ENCODE measurements at places on chromosomes 11 and 22.

- DNase-seq, result no peak
These were observed 19.6 kb upstream of the C11orf96 start for GRCh38 chr11:43922744-43923405.

DNA sequence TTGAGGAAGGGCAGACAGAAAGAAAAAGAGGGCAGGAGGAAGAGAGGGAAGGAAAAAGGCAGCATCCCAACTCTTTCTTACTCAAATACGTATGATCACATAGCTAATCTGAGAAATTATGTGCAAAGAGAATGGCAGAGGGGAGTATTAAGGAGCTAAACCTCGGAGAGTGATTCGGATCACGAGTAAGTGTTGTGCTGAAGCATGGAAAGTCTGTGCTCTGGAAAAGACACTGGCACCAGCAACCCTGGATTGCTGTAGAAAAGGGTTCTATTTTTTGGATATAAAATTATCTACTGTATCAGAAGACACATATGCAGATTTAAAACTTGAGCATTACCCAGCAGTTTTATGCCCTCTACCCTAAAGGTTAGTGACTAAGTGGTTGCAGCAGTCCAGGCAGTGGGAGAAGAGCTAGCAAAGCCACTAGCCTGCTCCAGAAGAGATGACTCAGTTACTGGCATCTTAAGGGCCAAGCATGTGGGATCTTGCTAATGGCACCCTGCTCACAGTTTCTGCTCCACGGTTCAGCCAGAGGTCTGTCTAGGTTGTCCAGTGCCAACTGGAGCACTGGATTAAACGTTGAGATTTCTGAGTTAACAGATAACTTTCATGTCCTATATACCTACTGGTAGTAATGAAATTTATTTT, 151.7 kb downstream of the SWAP70 start:
- DNase-seq, result no peak

DNA sequence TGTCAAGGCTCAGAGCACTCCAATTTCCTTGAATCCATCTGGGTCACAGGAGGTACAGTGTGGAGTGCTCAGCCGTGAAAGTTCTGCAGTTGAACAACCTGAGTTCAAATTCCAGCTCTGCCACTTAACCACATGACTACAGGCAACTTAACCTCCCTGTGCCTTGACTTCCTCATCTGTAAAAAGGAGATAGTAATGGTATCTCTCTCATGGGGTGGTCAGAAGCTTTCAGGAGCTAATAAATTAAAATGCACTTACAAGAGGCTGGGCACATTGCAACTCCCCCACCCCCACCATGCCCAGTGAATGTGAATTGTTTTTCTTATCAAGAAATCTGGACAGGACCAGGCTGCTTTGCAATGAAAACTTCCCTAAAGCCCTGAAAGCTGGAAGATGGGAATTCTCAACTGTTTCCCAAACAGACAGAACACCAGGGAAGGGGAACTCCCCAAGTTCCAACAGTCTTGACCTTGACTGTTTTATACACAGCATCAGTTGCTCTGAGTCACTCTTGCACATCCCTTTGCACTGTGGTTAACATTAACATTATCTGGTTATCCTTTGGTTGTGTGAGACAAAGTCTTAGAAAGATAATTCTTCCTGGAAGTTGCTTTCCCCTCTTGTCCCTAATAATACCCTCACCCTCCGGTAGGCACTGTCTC, 137.0 kb downstream of the SLC1A2 start:
- peak; percentile 34 for DNase-seq

DNA sequence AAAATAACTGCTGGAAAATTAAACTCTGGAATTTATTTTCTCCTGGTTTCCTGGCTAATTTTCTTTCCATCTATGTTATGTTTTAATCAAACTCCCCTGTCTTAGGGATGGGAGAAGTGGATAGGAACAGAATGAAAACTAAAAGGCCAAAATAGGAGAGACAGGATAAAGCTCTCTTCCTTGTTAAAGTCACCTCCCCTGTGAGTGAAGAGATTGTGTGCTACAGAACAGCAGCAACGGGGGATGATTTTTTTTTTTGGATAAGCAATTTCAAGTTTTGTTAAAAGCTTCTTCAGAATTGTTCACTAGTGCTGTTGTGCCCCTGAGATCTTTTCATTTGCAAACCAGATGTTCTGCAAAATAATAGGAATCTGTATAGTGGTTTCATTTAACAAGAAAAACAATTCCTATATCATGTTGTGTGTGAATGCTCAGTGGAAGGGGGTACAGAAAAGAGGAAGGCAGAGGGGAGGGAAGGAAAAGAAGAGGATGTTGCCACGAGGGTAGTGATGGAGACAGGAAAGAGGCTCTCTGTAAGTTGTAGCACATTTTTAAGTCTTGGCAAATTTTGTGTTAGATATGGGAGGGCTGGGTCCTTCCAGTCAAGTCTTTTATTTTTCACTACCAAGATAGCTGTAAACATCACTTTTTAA, 301.2 kb downstream of the CADM1 start:
- no peak for DNase-seq

DNA sequence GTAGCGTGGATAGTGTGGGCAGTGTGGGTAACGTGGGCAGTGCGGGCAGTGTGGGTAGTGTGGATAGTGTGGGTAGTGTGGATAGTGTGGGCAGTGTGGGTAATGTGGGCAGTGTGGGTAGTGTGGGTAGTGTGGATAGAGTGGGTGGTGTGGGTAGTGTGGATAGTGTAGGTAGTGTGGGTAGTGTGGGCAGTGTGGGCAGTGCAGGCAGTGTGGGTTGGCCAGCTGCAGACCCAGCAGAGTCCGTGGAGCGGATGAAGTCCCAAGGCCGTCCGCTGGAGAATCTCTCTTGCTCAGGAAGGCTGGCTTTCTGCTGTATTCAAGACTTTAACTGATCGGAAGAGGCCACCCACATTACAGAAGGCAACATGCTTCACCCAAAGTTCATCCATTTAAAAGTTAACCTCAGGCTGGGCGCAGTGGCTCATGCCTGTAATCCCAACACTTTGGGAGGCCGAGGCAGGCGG, 26.1 kb upstream of the KRTAP5-6 start:
- no peak for DNase-seq

GRCh38 chr11:118649941-118650340, 29.5 kb downstream of the TREH start:
- DNase-seq, result no peak

GRCh38 chr11:68469642-68470041, 9.1 kb downstream of the PPP6R3 start:
- no peak for DNase-seq

GRCh38 chr22:46491946-46492345, 45.5 kb downstream of the CELSR1 start:
- no peak for DNase-seq

DNA sequence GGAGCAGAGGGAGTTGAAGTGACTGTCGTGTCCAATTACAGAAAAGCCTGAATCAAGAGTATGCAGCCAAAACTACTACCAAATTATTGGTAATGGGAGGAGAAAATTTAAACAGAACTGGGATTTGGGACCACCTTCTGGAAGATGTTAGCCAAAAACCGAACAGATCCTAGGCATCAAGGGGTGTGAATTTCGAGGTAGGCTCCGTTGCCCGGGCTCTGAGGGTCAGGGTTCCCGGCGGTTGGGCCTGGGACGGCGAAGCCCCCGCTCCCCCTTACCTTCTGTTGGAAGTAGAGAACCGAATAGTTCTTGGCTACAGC, 313 bp downstream of the PRCP start:
- no peak for DNase-seq

DNA sequence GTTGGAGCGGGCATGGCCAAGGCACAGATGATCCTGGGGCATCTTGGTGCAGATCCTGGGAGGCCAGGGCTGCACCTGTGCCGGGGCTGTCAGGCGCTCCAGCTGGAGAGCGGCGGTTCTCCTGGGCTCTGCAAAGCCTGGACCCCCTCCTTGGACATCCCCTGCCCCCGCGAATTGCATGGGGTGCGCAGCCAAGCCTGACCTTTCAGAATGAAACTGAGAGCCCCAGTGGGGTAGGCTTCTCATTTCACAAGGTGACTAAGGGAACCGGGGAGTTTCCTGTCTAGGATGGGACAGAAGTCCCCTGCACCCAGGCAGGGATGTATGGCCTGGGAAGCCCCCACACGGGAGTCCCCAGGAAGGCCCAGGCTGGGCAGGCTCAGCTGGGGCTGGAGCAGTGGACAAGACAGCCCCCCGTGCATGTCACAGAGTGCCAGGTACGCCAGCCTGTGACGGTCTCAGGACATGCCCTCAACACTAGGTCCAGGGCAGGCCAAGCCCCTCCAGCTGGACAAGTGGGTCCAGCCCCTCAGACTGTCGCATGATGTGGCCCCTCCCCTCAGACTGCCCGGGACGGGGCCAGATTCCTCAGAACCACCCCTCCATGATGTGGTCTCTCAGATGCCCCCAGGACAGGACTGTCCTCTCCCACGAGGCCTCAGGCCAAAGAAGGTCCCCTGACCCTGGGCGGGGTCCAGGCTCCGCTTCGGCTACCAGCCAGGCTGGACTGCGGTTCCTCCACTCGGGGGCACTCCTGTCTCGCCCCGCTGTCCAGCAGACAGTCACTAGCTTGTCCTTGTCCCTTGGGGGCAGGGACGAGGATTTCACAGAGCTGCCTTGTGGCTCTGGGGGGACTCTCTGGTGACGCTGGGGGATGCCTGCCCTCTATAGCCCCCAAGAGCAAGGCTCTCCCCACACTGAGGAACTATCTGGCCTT, 2.3 kb downstream of the LSP1 start:
- DNase-seq, result no peak

DNA sequence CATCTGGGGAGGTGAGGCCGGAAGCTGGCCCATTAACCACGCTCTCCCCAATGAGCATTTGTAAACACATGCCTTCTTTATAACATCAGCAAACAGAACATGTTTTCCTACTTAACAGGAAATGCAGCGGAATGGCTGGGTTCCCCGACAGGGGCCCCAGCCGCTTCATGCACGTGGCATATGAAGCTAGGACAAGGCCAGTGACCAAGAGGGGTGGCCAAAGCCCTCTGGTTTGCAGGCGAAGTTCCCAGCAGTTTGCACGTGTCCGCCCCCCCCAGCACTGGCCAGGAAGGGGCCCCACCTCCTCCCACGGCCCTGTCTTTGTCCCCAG, 38.7 kb upstream of the LINC01488 start:
- DNase-seq, result no peak

GRCh38 chr22:42974223-42974622, 40.7 kb downstream of the PACSIN2 start:
- DNase-seq, result no peak

GRCh38 chr11:67113231-67113721, 5.8 kb upstream of the KDM2A start:
- DNase-seq, result peak; percentile 48

DNA sequence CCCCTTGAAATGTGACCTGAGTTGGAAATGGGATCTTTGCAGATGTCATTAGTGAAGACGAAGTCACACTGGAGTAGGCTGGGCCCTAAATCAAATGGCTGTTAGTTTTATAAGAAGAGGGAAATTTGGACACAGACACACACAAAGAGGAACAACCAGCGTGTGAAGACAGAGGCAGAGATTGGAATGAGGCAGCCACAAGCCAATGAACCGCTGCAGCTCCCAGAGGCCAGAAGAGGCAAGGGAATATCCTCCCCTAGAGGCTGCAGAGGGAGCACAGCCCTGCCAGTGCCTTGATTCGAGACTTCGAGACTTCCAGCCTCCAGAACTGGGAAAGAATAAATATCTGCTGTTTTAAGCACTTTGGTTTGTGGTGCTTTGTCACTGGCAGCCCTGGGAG, 484.5 kb downstream of the MN1 start:
- DNase-seq, result peak; percentile 31

- no peak for DNase-seq
These were observed 56.7 kb downstream of the APIP start for GRCh38 chr11:34859496-34859895.

DNA sequence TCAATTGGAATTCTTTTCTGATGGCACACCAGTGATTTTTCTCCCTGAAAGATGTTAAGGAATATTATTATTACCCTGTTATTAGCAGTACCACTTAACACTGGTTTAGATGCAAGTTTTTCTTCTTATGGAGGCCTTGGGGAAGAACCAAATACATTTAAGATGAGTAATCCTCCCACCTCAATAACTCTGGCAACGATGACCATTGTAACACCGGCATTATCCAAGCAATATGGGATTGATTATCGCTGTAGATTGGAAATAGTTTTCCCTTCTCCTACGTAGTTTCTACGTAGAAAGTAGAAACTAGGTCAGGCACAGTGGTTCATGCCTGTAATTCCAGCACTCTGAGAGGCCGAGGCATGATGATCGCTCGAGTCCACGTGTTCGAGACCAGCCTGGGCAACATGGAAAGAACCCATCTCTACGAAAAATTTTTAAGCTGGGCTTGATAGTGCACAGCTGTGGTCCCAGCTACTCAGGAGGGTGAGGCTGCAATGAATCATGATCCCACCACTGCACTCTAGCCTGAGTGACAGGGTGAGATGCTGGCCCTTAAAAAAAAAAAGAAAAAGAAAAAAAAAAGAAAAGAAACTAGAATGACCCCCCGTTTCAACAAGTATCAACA, 45.5 kb downstream of the PACSIN2 start:
- no peak for DNase-seq

GRCh38 chr11:48054994-48055291, 74.6 kb downstream of the PTPRJ start:
- DNase-seq, result no peak

- DNase-seq, result peak; percentile 13
These were observed 687.8 kb downstream of the KCNA4 start for GRCh38 chr11:29328961-29329441.

DNA sequence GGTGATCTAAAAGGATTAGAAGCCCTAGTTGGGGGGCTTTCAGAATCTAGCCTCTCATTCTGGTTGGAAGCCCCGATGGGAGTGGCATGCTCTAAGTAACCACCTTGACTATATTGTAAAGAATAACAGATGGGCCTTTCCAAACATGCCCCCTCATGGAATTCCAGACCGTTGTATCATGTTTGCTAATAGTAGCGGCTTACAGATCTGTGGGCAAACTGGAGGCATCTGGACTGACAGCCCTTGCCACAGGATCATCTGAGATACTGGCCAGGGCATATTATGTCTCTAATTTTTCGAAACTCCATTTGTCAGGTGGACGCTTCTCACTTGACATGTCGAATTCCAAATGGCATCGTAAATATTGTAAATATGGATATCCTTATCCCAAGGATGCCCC, 10.5 kb downstream of the APIP start:
- DNase-seq, result no peak

DNA sequence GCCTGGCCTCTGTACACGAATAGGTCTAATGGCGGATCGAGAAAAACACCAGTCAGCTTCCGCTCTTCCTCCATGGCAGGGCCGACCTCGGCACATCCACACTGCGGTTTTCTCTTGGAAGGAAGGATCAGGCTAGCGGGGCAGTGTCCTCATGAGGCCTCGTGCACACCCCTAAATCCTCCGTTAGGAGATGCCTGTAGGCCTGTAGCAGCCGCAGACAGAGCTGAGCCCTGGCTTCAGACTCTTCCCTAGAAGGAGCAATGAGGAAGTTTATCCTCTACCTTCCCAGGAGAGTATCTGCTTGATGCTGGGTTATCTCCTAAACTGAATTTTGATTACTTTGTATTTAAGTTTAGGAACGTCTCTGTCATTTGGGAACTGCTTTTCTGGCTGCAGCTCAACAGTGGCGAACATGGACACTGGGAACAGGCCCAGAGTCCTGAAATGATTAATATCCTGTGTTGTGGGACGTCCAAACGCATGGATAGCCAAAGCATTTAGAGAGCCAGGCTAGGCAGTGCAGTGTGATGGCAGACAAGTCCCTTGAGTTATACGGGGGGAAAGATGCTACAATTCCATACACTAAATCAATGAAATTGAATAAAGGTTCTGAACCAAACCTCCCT, 16.5 kb upstream of the BMAL1 start:
- DNase-seq, result no peak
